ENCODE measurements at places on chromosomes 3 and 15. TPM values are rescaled to one million over a fixed set of nuclear protein-coding genes. Genes with fewer than 3 reads are reported as not detected.

KBTBD12 gene
- not detected for total RNA-seq

DNA sequence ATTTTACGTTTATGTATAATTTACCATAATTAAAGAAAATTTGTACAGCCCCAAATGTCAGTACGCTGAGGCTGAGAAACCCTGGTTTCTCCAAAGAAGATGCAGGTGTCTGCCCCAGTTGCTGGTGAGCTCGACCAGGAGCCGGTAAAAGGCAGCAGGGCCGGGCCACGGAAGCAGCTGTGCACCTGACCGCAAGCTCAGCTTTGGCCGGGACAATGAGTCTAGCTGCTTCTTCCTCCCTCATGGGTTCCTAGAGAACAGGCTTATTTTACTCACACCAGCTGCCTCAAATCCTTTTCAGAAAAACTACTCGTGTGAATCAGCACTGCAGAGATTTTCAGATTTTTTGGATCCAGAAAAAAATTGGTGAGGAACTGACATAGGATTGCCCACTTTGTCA, 18.0 kb upstream of the ZXDC start:
- ATAC-seq, result no peak

DNA sequence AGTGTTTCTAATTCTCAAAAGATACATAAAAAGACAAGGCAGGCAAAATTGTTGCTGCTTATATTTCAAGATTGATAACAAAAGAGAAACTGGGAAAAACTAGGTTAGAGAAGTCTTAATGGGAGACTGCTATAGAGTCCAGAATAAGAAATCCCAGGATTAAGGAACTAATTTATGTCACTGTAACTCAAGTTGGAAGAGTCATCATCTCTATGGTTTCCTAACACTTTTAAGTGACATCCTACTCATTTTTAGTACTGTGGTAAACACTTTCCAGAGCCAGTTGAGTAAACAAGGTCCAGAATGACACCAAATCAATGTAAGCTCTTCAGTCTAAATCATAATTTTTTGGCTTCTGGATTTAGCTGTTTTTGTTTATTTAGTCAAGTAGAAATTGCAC, 8.0 kb downstream of the CLDN16 start:
- no peak for ATAC-seq

GRCh38 chr3:55487381-55488241, 505 bp upstream of the WNT5A start:
- no peak for ATAC-seq

GRCh38 chr3:168223085-168223484, 127.4 kb upstream of the GOLIM4 start:
- ATAC-seq, result no peak

- ATAC-seq, result no peak
Measured at GRCh38 chr15:40349163-40349562, 1.7 kb upstream of the PHGR1 start.

GRCh38 chr3:63450023-63450422, 171.9 kb downstream of the SYNPR start:
- ATAC-seq, result no peak

TGM4 gene
- total RNA-seq, result not detected

DNA sequence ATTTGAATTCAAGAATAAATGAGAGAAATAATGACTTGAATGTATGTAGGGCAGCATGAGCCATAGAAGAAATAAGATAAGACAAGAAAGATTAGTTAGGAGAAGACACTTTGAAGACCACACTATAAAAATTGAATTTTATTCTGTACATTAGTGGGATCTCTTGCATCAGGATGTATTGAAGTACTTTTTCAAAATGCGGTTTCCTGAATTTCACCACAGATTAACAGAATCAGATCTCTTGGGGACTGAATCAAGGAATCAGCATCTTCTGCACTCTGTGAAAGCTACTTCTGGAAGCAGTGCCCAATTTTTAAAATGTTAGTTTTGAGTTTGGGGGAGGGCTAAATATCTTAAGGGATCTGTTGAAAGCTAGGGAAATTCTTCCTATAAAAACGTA, 763.9 kb upstream of the GOLIM4 start:
- ATAC-seq, result no peak

- peak; percentile 18 for ATAC-seq
Measured at GRCh38 chr3:16102905-16103364, 71.5 kb upstream of the GALNT15 start.

PLA1A gene
- total RNA-seq, result 0.39 TPM

GRCh38 chr3:108183971-108184370, 38.3 kb downstream of the IFT57 start:
- no peak for ATAC-seq

GRCh38 chr15:77596821-77597803, 35.6 kb downstream of the LINGO1 start:
- ATAC-seq, result no peak

DNA sequence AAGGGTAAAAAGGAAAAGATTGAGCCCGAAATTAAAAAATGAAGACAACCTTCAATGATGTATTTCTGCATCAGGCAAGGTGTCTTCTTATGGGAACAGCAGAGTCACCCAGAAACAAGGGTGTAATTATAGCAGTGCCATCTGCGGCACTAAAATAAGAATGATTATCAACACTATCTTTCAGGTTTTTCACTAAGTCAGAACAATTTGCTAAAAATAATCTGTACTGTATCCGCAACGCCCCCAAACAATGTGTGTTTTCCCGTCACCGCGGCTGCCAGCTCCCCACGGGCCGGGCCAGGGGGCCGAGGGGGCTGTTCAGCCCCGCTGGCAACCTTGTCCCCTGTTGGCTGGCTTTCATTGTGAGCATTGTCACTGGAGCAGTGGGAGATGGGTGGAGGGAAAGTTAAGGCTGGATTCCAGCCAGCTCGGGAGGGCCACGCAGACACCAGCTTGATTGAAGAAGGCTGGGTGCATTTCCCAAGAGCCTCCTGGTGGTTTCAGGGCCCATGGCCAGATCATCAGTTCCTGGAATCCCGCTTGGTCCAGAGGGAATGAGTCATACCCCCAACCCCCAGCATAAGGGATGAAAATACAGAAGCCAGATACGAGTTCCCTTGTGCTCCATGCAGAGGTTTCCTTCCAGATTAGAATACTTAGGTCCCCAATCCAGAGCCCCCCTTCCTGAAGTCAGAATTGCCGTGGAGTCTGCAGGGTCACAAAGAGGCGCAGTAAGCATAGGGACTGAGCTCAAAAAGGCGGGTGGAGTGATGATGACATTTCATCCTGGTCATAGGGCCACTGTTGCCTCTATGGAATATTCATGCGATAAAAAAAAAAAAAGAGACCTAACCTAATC, 90.2 kb upstream of the KLF13 start:
- ATAC-seq, result no peak

DLEC1 gene
- total RNA-seq, result 1.2 TPM

DNA sequence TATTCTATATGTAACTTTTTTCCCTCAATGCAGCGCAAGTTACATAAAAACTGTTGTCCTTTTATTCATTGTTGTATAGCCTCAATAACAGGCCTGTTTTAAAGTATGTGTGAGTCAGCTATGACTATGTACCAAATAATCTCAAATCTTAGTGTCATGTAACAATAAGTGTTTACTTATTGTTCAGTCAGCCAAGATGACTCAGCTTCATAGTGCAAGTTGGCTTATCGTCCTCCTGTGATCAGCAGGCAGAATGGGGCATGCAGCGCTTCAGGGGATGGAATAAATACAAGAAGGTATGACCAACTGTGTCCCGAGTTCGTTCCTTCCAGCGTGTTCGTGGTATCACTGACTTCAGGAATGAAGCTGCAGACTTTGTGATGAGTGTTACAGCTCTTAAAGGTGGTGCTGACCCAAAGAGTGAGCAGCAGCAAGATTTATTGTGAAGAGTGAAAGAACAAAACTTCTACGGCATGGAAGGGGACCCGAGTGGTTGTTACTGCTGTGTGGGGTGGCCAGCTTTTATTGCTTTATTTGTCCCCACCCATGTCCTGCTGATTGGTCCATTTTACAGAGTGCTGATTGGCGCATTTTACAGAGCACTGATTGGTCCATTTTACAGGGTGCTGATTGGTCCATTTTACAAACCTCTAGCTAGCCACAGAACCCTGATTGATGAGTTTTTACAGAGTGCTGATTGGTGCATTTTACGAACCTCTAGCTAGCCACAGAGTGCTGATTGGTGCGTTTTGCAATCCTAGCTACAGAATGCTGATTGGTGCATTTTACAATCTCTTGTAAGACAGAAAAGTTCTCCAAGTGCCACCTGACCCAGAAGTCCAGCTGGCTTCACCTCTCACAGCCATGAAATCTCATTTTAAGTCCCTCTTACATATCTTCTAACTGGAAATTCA, 1016.0 kb downstream of the MCTP2 start:
- ATAC-seq, result no peak

GREM1 gene
- total RNA-seq, result not detected

CCR3 gene
- not detected for total RNA-seq

GRCh38 chr3:126782536-126782935, 78.5 kb downstream of the CHCHD6 start:
- ATAC-seq, result no peak

AHSG gene
- total RNA-seq, result not detected

DNA sequence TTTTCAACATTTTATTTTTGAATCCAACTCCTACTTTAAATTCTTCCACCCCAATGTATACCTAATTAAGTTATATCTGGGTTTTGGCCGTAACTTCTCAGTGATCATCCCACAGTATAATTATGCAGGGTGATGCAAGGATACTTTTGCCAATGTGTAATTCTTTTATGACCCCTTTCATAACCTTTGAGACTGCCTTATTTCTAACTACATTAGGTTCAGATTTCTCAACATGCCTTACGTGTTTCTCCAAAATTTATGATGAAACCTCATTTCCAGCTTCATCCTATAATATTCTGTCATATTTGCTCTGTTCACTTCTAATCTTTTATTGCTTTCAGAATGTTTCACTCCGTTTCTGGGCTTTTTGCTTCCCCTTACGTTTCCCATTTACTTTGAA, 1229.6 kb upstream of the ALCAM start:
- no peak for ATAC-seq

GRCh38 chr3:111617912-111618601, 22.9 kb upstream of the ZBED2 start:
- no peak for ATAC-seq

FES gene
- total RNA-seq, result 98.5 TPM

- ATAC-seq, result no peak
Measured at GRCh38 chr15:48283396-48284145, 47.7 kb upstream of the DUT start.

GOLGA8S gene
- 0.08 TPM for total RNA-seq

Data from activated T-helper 17 cell treated with anti-CD3 and anti-CD28 coated beads, Interleukin-2, amount 50 U/mL, for 72 hours (primary cell).